ENCODE measurements at places on chromosomes 5 and 9. TPM values are rescaled to one million over a fixed set of nuclear protein-coding genes. Genes with fewer than 3 reads are reported as not detected.

Gene RPS14
- 2,158 TPM for total RNA-seq

Gene JADE2
- 41.2 TPM for total RNA-seq

Gene HTR4
- not detected for total RNA-seq

Gene SHISAL2B
- total RNA-seq: not detected

Gene SLC6A3
- total RNA-seq: not detected

Gene ADAMTSL2
- not detected for total RNA-seq

Gene TXNDC8
- not detected for total RNA-seq

Gene GMCL2
- not detected for total RNA-seq

Measured in mammary epithelial cell (primary cell).